ENCODE measurements at places on chromosomes 13 and 19. TPM values are rescaled to one million over a fixed set of nuclear protein-coding genes. Genes with fewer than 3 reads are reported as not detected.

Gene ADAMTS10
- 19.3 TPM for total RNA-seq

Gene ZNF570
- 6.3 TPM for total RNA-seq

Gene CDX2
- total RNA-seq: not detected

Gene ZNF729
- not detected for total RNA-seq

Gene PRODH2
- not detected for total RNA-seq

Gene ETV2
- total RNA-seq: not detected

Gene FXYD3
- not detected for total RNA-seq

Gene PLEKHA4
- total RNA-seq: 6.3 TPM

Gene KLK3
- not detected for total RNA-seq

Gene PRSS57
- total RNA-seq: not detected

Gene KLF5
- 5.4 TPM for total RNA-seq

Gene CCL25
- not detected for total RNA-seq

Gene ZNF724
- total RNA-seq: 0.22 TPM

Gene SPRY2
- total RNA-seq: 30.4 TPM

Gene ZNF583
- total RNA-seq: 9.4 TPM

Gene ANGPTL8
- total RNA-seq: not detected

Gene RAB3D
- total RNA-seq: 26.9 TPM

Gene KLK1
- total RNA-seq: not detected

Gene KIR2DL1
- not detected for total RNA-seq

Gene ARHGAP33
- total RNA-seq: 5.0 TPM

Gene ZNF420
- 6.3 TPM for total RNA-seq

Gene CYP2A6
- total RNA-seq: not detected

Measured in placental pericyte (primary cell).